ENCODE measurements at places on chromosomes 3 and 15.

- no peak for DNase-seq
Measured at GRCh38 chr15:99731336-99732123, 1.7 kb downstream of the LYSMD4 start.

DNA sequence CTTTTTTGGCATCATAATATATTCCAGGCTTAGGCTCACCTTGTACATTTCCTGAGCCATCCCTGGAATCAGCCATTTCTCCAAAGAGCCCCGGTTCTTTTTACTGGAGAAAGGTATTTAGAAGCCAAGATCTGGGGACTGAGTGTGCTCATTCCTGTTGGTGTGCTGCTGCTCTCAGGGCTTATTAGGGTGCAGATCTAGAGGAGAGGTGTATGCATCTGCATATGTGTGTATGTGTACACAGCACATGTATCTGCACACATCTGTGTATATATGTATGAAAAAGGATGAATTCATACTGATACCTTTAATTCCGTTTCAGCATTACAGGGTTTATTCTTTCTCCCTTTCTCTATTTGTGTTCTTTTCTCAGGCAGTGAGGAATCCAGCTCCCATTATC lies 162.1 kb upstream of the BHLHE40 start:
- no peak for DNase-seq

DNA sequence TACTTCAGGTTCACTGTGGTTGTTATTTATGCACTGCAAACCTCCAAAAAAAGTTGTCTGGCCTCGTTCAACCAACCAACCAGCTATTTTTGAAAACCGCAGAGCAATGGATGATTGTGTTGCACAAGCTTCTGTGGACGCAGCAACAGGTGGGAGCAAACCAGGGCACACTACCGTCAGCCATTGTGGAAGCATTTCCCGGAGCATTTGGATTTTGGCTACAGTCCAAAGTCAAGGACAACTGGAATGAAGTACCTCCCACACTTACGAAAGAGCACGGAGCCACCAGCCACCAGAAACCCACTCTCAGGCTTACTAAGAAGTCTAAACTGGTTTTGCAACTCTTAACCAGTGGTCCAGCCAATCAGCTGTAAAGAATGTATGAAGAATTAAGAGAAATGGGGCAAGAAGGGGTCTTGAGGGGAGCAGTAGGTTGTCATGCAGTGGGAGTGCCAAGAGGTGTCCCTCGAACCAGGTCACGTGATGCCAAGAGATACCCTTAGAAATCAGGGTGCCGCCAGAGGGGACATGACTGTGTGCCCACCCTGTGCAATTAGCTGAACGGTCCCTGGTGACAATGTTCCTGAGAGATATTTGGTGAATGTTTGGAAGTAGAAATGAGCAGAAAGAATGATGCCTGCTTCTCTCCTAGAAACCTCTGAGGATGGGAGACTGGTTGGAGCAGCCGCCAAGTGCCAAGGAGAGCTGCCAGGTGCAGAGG lies 68.9 kb upstream of the PCSK6 start:
- no peak for DNase-seq

GRCh38 chr3:194705227-194705626 lies 19.5 kb downstream of the FAM43A start:
- no peak for DNase-seq

DNA sequence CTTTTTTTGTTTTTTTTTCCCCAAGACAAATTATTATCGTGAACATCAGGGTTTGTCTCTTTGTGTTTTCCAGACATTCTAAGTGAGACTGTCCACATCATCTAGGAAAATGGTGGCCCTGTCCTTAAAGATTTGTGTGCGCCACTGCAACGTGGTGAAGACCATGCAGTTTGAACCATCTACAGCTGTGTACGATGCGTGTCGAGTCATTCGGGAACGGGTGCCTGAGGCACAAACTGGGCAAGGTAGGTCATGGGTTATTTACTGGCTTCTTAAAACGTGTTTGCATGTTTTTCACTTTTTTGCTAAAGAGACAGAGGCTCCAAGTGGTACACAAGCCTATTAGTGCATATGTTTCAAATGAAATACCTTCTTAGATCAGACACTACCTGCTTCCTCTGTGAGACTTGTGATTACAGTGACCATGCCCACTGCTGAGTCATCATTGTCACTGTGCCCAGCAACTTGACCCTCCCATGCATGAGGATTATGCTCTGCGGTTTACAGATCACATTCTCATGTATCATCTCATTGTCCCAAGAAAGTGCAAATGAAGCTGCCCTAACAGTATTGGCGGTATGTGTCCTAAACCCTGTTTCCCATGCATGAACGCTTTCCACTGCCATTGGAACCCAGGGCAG lies 395.2 kb upstream of the TPM1 start:
- peak; percentile 96 for DNase-seq

DNA sequence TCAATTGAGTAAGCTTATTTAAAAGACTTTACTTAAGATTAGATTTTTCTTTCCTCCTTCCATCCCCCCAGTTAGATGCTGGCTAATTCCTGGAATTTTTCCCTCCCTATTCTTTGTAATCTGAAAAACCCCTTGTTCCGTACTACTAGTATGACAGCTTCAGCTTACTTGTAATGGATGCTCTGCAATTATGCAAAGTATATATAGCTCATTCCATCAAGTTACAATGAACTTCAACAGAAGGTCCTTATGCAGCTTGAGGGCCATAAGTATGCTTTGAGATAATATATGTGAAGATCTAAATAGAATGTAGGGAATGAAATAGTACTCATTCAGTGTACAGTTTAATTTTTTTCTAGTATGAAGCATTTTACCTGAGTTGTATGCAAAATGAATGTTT lies 398.3 kb upstream of the NAALADL2 start:
- DNase-seq, result no peak

DNA sequence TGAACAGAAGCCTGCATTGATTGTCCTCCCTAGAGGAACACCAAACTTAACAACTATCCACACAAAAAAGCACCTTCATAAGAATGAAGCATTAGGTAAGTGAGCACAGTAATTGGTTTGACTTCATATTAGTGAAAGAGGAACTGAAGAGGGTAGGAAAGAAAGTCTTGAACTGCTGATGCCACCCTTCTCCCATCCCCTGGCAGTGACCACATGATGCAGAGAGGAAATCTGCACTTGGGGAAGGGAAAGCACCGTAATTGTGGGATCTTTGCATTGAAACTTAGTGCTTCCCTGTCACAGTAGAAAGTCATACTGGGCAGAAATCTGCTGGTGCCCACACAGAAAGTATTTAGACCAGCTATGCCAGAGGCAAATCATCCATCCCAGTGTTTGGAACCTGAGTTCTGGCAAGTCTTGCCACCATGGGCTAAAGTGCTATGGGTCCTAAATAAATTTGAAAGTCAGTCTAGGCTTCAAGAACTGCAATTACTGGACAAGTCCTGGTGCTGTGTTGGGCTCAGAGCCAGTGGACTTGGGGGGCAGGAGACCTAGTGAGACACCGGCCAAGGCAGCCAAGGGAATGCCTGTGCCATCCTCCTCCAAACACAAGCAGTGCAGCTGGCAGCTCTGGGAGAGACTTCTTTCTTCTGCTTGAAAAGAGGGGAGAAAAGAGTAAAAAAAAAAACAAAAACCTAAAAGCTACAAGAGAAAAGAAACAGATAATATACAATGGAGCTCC lies 63.6 kb downstream of the SLC15A2 start:
- no peak for DNase-seq

GRCh38 chr3:38102444-38102814 lies 34.5 kb downstream of the ACAA1 start:
- DNase-seq, result no peak

GRCh38 chr3:195905970-195906864 lies 2.1 kb downstream of the TNK2 start:
- peak; percentile 21 for DNase-seq

- peak; percentile 39 for DNase-seq
Measured at GRCh38 chr15:41695750-41696436, 35.7 kb downstream of the MGA start.

DNA sequence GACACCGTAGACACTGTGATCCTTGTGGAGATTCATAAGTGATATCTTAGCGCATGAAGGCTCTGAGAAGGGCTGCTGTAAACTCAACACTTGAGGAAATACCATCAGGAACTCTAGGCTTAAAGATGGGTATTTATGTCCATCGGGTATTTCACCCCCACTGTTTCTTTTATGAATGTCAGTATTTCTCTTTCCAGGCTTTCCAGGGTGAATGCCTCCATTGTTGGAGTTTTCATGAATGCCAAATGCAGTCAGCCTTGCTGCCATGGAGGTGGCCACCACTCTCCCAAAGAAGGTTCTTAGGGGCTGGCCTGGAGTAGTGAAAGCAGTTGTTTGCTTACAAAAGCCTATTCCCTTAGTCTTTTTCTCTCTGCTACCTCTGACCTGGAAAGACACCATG lies 259.2 kb downstream of the SLCO3A1 start:
- no peak for DNase-seq

DNA sequence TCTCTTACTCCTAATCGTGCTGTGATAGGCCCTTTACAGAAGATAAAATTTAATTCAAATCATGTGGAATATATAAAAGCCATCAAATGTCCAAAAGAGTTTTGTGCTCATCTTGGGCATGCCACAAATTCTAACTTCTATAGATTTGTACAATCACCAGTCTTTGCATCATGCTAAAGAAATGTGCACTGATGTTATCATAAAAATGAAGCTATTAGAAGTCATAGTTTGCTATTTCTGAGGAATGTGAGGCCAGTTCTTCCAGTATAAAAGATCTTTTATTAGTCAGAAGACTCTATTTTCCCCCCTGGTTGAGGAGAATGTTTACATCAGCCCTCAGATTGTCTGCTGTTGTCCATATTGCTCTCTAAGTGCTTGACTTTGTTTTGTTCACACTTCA lies 2.1 kb upstream of the ANXA2 start:
- DNase-seq, result no peak

DNA sequence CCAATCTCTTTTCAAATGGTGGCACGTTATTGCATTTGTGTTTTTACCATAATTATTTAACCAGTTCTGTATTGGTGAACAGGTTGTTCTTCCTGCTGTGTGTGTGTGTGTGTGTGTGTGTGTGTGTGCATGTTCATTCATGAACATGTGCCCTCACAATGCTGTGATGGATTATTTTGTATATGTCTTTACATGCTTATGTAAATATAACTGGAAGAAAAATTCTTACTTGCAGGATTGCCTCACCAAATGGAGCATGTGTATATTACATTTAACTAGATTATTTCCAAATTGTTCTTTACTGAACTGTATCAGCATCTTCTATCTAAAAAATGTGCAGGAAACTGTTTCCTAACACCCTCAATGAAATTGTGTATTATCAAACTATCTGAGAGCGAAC lies 175.2 kb upstream of the ZPLD1 start:
- no peak for DNase-seq

GRCh38 chr3:31906182-31906581 lies 74.9 kb downstream of the OSBPL10 start:
- no peak for DNase-seq

- peak; percentile 91 for DNase-seq
Measured at GRCh38 chr3:12750223-12750622, 8.8 kb downstream of the TMEM40 start.

GRCh38 chr15:48565560-48566482 lies 79.7 kb downstream of the FBN1 start:
- DNase-seq, result peak; percentile 74

DNA sequence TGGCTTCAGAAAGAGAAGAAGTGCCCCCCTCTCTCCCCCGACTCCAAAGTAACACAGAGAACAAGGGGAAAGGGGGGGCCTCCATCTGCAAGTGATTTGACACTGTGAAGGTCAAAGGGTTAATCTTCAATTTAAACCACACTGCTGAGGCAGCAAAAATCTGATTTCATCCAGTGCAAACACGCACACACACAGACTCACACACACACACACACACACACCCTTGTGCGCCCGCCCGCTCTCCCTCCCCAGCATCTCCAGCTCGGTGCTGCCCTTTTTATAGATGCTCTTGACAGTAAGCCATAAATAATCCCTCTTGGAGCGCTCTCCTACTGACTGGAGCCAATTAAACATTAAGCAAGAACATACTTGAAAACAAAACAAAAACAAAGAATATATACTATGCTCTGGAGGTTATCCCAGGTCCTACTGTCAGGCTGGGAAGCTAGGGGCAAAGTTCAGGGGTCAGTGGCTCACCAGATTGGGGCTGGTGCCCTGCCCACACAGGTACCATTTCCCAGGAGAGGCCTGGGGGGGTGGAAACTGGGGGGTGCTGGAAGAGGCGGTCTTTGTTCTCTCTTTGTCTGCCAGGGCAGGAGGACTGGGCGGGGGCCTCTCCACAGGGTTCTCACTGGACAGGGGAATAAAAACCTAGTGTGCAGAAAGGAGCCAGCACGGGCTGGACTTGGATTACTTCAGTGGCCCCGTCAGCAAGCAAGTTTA lies 16.3 kb downstream of the BMF start:
- peak; percentile 67 for DNase-seq

DNA sequence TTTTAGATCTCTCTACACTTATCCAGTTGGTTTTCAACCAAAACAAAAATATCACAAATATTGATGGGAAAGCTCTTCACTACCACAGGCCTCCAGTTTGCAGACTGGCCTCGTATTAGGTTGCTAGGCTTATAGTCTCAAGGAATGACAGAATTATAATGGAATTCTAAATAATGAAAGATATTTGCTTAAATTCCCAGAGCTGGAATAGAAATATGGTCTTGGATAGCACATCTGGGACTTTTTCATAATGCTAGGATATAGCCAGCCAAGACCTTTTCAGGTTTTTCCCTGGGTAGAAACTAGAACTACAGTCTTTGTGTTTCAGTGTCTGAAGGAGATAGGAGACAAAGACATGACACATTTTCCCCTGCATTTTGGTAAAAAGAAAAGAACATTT lies 121.9 kb upstream of the STAC start:
- DNase-seq, result no peak

GRCh38 chr3:2148561-2149340 lies 50.1 kb downstream of the CNTN4 start:
- no peak for DNase-seq

DNA sequence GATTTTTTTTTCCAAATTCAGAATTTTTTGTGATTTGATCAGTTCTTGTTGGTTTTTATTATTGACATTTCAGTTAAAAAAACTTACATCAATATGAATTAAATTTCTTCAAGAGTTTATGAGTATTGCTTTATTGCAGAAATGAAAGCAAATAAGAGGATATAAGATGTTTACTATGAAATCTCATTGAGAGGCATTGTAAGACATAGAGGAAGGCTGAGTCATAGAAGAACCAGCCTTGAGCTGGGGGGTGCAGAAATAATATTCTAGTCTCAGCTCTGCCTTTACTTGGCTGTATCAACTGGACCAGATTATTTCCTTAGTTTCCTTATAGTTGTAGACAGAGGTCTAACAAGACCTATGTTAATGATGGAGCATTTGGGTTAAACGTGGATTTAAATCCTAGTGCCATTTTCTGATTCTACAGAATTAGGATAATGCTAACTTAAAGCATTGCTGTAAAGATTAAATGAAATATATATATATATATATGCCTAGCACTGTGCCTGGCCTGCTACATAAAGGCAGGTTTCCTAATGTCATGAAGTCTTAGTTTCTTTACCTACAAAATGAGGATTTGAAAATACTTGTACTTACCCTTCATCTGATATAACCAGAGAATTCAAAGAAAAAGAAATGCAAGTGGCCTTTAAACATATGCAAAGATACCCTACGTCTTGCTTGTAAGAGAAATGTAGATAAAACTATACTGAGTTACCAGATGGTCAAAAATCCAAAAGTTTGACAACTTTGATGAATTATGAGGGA lies 7.3 kb downstream of the FAM98B start:
- no peak for DNase-seq
